ENCODE measurements at places on chromosomes 4 and X.

DNA sequence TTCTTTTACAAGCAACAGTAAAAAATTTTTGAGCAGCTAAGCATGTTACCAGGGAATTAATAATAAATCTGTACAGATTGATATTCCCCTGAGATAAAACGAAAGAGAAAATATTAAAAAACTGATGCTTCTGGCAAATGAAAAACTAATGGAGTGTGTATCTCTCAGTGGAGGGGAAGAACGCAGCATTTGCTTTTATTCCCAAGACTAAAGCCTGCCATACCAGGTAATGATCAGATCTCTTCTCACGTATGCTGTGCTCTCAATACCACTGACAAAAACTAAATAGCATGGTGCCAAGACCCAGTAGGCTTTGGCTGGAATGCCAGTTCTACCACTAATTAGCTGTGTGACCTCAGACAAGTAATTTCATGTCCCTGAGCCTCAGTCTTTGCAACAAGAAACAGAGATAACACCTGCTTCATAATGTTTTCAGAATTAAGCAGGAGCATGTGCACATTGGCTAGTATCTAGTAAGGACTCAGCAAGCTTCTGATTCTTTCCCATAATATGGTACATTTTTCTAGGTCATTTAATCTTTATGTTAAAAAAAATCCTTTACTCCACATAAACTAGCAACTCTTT lies 179.6 kb downstream of the CENPC start:
- no peak for DNase-seq

DNA sequence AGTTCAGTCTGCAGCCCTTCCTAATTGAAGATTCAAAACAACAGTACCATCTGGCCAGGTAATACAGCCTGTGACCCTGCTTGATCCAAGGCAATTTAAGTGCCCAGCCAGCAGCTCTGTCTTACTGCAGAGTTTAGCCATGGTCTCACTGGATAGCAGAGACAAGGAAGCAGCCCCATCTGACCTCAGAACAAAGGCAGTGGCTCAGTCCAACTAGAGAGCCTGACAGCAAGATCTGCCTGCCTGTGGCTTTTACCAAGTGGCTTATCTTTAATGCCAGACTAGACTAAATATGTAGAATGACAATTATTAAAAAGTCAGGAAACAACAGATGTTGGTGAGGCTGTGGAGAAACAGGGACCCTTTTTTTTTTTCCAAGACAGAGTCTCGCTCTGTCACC lies 293.4 kb downstream of the DTHD1 start:
- DNase-seq, result no peak

GRCh38 chr4:164617426-164617825 lies 136.5 kb upstream of the SMIM31 start:
- DNase-seq, result no peak

DNA sequence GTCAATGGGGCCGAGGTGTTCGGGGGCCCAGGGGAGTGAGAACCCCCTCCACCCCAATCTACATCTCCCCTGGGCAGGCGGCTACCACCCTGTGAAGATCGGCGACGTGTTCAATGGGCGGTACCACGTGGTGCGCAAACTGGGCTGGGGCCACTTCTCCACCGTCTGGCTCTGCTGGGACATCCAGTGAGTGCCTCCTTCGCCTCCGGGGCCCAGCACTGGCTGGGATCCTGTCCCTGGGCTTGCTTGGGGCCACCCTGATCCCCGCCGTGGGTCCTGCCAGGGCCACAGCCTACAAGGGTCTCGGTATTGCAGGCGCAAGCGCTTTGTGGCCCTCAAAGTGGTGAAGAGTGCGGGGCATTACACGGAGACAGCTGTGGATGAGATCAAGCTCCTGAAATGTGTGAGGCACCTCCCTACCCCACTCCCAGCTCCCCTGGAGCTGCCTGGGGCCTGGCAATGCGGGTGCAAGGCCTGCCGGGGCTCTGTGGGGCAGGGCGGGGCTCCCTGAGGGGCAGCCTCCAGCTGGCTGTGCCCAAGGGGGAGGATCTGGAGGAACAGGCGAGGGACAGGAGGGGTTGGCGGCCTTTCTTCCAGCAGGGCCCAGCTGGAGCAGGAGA lies 697 bp downstream of the SRPK3 start:
- DNase-seq, result no peak

- DNase-seq, result no peak
Observed at GRCh38 chrX:12236156-12236555, 97.9 kb downstream of the FRMPD4 start.

- peak; percentile 89 for DNase-seq
Observed at GRCh38 chrX:19889582-19890342, 2.4 kb upstream of the SH3KBP1 start.

DNA sequence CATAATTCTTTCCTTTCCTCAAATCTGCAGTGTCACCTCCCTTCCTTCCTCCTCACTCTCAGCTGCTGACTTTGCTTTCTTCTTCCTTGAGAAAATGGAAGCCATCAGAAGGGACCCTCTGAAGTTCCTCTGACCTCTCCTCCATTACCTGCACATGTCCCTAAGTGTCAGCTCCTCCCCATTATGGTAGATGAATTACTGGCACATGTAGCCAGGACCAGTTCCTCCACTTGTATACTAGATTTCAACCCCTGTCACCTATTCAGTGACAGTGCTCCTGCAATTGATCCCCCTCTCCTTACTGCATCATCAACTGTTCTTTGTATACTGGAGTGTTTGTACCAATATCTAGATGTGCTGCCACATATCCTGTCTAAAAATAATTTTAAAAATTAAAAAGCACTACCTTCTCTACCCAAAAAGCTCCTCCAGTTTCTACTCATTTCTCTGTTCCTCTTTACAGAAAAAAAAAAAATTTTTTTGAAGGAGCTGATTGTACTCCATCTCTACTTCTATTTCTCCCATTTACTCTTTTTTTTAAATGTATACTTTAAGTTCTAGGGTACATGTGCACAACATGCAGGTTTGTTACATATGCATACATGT lies 78.6 kb downstream of the CLCN5 start:
- no peak for DNase-seq
